K562 (cell line): ENCODE measurements at places on chromosomes 3 and 15.
A peak's percentile ranks its signal among the peaks of the same experiment; 100 is the strongest.

DNA sequence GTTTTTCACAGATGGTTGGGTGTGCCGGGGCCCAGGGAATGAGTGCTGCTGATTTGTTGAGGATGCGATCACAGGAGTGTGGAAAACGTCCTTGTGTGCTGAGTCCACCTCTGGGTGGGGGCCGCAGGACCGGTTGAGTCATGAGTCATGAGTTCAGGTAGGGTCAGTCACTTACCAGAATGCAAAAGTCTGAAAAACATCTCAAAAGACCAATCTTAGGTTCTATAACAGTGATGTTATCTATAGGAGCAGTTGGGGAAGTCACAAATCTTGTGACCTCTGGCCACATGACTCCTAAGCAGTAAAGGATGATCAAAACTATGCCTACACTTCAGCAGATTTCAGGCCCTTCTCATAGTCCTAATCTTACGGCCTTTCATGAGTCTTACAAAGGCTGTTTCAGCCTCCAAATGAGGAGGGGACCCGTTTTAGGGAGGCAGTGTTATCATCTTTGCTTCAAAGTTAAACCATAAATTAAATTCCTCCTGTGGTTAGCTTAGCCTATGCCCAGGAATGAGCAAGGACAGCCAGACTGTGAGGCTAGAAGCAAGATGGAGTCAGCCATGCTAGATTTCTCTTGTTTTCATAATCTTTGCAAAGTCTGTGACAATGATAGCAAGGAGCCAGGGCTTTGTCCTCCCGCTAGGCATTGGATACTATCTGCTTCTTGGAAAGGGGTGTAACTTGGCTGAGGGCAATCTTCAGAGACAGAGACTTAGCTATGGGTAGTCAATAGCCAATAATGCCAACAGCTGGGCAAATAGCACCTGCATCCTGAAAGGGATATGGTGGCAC lies 30.6 kb upstream of the PIAS1 start:
- DNase-seq, result no peak

- no peak for DNase-seq
Measured at GRCh38 chr15:66623801-66624453, 58.1 kb upstream of the LCTL start.

DNA sequence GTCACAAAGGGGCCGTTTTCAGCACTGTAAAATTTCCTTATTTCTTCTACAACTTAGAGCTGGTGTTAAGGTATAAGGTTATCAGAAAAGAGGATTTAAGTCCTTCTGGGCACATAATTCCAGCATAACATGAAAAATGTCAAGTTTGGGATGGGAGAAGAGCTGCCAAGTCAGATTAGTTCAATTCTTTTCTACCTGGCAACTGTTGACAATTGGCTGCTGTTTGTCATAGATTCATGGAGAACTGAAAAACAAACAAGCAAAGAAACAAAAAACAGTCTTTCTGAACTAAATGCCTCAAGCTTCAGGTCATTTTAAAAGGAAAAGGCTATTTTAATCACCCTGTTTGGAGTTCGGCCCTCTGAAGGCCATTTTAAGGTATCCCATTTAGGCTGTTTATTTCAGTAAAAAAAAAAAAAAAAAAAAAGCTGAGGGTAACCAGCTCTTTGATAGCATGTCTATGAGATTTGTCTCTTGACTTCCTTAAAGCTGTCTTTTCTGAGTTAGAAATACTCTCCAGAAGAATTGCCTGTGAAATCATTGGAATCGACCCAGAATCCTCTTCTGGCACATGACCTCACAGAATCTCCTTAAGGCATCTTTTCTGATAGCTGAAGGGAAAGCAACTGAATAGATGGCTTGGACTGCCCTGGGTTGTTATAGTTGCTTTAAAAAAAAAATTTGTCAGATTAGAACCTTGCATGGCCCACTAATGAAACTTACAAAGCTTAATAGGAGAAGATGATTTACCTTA lies 173.3 kb downstream of the SEMA6D start:
- no peak for DNase-seq

DNA sequence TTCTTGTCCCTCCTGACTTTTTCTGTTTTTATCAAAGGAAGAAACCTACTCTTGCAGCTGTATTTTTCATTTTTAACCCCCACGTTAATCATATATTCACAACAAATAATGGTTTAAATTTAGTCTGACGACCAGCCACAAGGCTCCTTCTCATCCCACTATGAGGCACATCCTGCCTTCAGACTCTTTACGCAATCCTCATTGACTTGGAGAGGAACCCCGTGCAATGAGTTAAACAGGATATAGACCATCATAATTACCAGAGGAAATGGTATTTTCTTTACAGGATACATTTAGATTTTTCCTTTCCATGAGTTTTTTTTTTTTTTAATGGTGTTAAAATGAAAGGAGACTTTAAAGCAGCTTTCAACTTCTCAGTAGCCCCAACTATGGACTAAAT lies 68.5 kb downstream of the WWTR1 start:
- DNase-seq, result no peak

GRCh38 chr15:97652700-97653167 lies 307.8 kb upstream of the ARRDC4 start:
- no peak for DNase-seq

DNA sequence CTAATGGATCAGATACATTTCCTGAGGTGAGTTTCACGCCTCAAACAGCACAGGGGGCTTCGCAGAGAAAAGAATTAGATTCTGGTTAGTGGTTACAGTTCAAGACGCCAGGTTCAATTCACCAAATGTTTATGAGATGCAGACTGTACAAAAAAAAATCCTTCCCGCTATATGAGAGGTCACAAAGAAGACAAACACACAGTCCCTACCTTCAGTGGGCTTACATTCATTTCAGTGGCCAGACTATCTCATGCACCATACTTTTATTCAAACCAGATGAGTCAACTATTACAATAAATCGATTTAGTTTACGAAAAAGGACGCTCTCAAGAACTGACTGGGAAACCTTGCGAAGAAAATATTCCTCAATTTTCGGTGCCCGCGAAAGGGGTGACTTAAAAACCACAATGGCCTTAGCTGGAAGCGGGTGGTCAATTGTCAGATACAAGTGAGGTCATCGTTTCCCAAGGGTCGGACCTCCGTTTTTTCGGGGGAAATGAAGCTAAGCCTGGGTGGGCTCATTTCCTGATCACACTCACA lies 695 bp downstream of the METTL6 start:
- no peak for DNase-seq

GRCh38 chr15:44719293-44719999 lies 8.1 kb downstream of the B2M start:
- DNase-seq, result no peak

- DNase-seq, result peak; percentile 82
Measured at GRCh38 chr3:176514297-176514696, 683.0 kb downstream of the TBL1XR1 start.

GRCh38 chr3:42572278-42572677 lies 9.5 kb downstream of the SEC22C start:
- peak; percentile 37 for DNase-seq
